ENCODE measurements at places on chromosomes 5 and 9. TPM values are rescaled to one million over a fixed set of nuclear protein-coding genes. Genes with fewer than 3 reads are reported as not detected.

Gene TRIP13
- 0.32 TPM for total RNA-seq

Gene ADGRV1
- total RNA-seq, result not detected

Gene CDC25C
- total RNA-seq, result not detected

Gene FOXD1
- total RNA-seq, result not detected

Gene EPB41L4A
- 18.6 TPM for total RNA-seq

Gene TUT7
- total RNA-seq, result 15.9 TPM

Gene ARID3C
- total RNA-seq, result not detected

Measured in left ventricle myocardium superior (tissue), 1 donor.